Osteocyte (in vitro differentiated cells): ENCODE measurements at places on chromosomes 1 and 21. TPM values are rescaled to one million over a fixed set of nuclear protein-coding genes. Genes with fewer than 3 reads are reported as not detected.
A peak's percentile ranks its signal among the peaks of the same experiment; 100 is the strongest.

Gene SPATA46
- total RNA-seq, result not detected in 2 replicates

Gene RIMKLA
- not detected in 2 replicates for total RNA-seq

GRCh38 chr1:116257341-116257767 lies 115.7 kb upstream of the ATP1A1 start:
- no peak for DNase-seq

- DNase-seq, result no peak
Measured at GRCh38 chr1:6271554-6271953, 10.7 kb upstream of the GPR153 start.

DNA sequence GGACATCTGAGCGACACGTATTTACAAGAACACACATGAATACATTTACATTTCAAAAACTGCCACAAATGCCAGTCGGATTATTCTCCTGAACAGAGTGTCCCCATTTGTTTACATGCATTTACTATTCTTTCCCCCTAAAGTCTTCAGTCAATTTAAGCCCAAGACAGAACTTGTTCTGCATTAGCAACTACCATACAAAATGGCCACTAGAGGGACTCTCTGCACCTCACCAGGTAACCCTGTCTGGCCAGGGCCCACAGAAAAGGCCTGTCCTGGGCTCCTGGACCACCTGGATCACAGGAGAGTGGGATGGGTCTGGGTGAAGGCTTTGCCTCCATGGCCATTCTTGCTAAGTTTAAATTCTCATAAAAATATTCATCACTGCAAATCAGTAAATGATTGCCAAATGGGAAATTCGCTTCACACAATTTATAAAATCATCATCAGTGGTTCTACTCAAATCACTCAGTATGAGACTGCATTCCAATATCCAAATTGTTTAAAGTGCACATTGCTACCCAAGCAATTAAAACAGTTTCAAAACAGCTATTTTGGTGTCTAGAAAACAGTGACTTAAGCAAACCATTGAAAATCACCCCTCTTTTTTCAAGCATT lies 12.5 kb upstream of the GUCA2A start:
- DNase-seq, result no peak

Gene ADAMTS4
- total RNA-seq, result 1.2 TPM in 2 replicates

Gene SLC45A1
- total RNA-seq, result 2.9 and 3.2 TPM in 2 replicates

- DNase-seq, result no peak
Measured at GRCh38 chr1:184900507-184900906, 73.8 kb downstream of the NIBAN1 start.

Gene PCSK9
- total RNA-seq, result 2.2 and 2.3 TPM in 2 replicates

Gene CSF3R
- not detected in 2 replicates for total RNA-seq

DNA sequence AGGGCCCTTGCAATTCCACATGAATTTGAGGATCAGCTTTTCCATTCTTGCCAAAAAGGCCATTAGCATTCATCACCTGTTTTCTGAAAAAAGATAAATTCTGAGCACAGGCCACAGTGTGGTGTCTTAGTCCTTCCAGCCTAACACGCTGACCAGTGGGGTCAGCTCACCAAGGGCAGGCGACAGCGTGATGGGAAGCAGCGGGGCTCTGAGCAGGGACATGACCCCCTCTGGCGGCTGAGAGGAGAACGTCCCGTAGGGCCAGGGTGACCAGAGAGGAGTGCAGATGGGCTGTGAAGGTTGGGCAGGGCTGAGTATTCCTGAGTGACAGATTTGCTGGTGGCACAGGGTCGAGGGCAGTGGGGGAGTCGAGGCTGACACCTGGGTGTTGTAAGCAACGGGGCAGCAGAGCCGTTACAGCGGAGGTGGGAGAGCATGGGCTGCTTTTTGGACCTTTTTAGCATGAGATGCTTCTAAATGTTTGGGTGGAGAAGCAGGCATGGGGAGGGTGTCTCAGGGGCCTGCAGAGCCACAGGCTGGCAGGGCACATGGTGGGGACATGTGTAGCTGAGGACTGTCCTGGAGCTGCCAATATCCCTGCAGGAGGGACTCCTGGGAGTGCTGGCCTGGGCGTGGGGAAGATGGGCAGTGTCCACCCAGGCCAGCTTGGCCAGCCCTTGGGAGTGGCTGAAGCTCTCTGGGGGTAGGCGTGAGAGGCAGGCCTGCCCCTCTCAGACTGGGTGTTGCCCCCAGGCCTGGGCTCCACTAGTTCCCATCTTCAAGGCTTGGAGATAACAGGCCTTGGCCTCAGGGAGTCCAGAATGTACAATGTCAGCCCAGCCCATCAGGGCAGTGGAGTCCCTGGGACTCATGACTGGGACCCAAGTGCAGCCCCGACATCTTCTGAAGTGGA lies 8.6 kb upstream of the CALML6 start:
- peak; percentile 94 for DNase-seq

GRCh38 chr1:63874278-63874880 lies 100.6 kb downstream of the ROR1 start:
- DNase-seq, result no peak

DNA sequence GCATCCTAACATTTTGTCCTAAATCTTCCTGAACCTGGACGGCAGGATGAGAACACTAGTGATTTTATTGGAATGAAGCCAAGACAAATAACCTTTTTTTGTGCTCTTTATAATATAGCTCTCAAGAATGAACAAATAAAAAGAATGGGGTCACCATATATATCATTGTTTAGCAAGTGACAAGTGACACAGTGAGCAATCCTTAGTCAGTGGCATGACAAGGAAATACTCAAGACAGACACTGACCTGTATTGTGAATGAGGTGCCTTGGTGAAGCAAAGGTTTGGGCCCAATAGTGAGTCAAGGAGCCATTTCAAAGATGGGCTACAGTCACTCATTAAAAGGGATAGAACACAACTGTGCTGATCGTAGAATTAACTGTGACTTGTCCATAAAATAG lies 35.7 kb downstream of the PTGFR start:
- no peak for DNase-seq
